ENCODE measurements at places on chromosomes 4 and X. TPM values are rescaled to one million over a fixed set of nuclear protein-coding genes. Genes with fewer than 3 reads are reported as not detected.
A peak's percentile ranks its signal among the peaks of the same experiment; 100 is the strongest.

Gene UGT2B11
- not detected for total RNA-seq

DNA sequence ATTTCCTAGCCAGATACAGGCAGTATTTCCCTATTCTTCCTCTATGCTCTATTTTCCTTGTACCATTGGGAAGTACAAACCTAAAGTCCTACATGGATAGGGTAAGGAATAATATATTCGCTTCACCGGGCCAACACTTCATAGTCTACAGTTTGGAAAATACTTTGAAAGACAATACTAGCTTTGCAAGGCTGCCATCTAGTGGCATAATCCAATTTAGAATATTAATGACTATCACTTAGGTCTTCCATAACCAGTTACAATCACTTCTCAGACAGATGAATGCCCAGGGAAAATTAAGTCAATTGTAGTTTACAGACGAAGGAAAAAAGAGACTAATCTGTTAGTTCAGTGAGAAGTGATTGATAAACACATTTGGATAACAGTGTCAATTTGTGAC, 141.0 kb upstream of the FAM47C start:
- no peak for DNase-seq

Gene ARSD
- 0.95 TPM for total RNA-seq

DNA sequence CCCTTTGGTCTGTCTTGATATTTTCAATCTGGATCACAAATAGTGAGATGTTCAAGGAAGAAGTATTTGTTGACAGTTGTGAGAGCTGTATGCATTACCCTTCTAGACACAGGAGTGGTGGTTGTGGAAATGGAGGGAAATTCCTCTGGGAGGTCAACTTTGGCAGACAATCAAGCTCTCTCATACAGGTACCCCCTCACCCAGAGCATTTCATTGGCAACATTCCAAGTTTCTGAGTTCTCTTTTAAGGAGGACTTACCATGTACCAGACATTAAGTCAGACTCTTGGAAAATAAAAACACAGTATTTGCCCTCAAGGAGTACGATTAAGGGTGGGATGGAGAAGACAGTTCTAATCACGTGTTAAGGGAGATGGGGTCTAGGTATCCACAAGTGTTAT, 45.3 kb downstream of the KLHL15 start:
- DNase-seq = no peak

DNA sequence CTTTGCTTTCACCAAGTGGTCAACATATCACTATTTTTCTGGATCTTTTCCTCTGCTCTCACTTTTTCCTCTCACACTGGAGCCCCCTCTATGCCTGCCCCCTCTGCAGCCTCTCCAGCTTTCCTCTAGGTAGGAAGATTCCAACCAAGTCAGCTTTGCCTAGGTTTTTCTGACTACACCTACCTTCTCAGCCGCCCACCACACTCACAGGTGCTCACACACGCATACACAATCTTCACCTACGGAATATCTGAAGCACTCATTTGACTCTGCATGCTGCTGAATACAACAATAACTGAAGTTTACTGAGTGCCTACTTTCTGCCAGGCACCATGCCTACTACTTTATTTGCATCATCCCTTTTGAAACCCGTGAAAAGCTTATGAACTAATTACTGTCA, 328.0 kb downstream of the PPP3CA start:
- peak; percentile 21 for DNase-seq

DNA sequence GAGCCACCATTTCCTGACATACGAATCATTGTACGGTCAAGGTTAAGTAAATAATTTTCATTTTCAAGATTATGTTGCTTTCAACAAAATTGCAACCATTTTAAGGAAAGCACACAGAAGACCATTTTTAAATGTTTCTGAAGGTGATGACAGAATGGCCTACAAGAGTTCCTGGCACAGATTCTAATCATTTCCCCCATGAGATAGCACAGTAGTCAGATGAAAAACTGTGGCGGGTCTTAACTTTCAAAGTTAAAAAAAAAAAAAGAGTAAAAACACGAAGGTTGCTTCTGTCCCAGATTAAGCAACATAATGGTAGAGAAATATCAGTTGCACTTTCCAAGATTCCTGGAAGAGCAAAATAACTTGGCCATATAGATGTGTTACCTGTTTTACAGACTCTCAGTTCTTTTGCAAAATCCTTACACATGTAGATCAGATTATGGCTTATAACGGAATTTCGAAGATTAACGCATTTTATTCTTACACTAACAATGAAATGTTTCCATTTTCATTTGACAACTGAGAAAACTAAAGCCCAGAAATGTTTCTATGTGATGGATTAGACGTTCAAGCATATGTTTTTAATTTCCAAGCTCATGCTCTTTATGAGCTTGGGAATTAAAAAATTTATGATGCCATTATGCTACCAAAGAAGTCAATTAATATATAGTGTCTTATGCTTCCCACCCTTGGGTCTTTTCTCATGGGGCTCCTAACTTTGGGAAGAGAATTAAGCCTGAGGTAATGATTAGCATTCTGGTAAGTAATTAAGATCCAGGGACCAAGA, 335.1 kb upstream of the CLNK start:
- DNase-seq = no peak

Gene LINC00632
- 0.62 TPM for total RNA-seq

GRCh38 chr4:182736207-182736606, 181.0 kb downstream of the DCTD start:
- no peak for DNase-seq

DNA sequence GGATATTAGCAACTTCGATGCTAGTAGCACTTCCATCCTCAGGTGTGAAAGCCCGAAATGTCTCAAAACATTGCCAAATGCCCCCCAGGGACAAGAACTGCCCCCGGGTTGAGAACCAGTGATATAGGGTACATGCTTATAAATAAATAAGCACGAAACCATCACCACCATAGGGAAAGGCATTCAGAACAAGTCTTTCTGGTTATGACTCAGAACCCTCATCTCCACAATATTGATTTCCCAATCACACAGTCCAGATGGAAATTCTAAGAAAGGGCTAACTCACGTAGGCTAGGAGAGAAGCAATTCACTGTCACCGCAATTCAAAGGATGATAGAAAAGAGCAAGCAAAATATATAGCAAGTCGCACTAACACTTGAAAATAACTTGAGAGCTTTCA, 84.8 kb downstream of the ANOS1 start:
- DNase-seq = no peak

GRCh38 chr4:36665985-36666527, 384.6 kb downstream of the DTHD1 start:
- no peak for DNase-seq

- DNase-seq = no peak
Measured at GRCh38 chr4:2898001-2898400, 54.4 kb downstream of the ADD1 start.

DNA sequence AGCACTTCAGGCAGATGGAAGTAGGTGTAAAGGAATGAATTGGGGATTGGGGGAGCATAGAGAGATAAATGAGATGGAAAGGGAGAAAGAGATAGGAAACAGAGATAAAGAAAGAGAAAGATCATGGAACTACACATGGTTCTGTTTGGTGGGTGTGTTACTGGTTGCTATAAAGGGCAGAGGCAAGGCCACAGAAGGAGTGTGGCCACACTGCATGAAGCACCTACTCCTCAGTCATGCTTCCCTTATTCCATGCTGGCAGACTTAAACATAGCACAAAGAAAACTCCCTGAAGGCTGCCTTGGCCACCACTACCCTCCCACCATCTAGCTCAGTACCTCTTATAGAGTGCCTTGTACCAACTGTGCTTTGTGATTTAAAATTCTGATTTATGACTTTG, 56.9 kb downstream of the OPHN1 start:
- no peak for DNase-seq

DNA sequence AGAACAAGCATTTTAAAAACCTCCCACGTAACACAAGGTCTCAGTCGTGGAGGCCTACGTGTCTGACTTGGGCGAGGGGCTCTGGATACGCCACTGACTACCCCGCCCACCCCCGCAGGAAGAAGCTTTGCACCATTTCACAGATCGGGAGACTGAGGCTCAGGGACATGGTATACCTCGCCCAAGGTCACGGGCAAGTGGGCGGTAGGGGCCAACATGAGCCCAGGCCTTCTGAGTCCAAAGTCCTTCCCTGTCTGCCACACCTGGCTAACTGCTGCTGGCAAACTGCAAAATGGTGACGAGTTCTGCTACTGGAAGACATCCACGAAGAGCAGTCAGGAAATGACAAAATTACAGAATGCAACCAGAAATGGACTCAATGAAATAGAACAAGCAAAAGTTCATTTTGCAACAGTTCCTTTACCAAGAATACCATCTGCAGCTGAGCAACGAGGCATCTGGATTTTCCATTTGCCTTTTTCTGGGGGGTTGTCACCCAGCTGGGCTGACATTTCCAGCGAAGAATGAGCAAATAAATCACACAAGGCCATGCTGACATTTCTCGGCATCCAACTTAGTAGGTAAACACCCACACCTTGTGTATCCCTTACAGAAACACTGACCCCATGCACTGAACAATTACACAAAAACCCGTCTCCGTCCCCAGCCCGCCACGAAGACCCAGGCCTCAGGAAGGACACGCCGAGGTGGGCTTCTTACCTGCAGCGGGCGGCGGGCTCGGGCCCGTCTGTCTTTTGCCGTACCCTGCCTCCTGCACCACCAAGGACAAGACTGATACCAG, 70.2 kb upstream of the AFAP1 start:
- DNase-seq = no peak

DNA sequence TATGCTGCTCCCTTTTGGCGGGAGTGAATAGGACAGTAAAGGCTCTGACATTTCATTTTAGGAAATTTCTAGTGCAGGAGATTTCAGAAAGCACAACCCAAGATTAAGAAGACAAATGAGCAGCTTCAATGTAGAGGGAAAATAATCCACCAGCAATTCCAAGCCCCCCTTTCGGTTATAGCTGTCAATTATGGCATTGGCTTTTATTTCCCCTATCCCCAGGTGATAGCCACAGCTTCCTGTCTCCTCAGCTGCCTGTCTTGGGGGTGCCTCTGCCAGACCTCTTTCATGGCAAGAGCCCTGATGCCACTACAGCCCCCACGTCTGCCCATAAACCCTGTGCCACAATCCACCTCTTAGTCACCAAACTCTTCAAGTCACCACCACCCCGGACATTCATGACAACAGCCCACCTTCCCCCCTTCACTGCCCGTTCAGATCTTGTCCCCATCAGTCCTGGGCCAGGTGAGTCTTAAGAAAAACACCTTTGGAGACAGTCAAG, 48.4 kb upstream of the CLNK start:
- DNase-seq = no peak

Gene S100P
- 2.1 TPM for total RNA-seq

Gene TEX13D
- not detected for total RNA-seq

Gene PTCHD1
- not detected for total RNA-seq

- no peak for DNase-seq
Measured at GRCh38 chrX:11954176-11954575, 184.1 kb upstream of the FRMPD4 start.

DNA sequence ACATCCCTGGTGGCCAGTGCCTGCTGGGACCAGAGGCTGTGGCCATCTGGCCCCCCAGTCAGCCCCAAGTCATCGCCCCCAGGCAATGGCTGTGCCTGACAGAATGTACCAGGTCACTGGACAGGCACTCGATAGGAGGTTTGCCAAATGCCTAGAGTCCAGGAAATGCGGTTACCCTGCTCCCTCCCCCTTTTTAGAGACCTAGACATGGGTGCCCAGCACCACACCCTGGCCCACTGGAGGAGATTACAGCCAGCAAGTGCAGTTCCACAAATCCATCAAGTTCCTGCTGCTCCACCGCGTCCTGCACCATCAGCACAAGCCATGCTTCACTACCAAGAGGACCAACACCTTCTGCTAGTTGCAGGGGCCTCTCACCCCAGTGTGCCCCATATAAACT, 16.2 kb upstream of the ZFX start:
- DNase-seq = no peak

GRCh38 chrX:112636288-112636687, 43.5 kb downstream of the LHFPL1 start:
- DNase-seq = no peak

Gene SLC25A5
- total RNA-seq = 593 TPM

Gene AIMP1
- 69.5 TPM for total RNA-seq

DNA sequence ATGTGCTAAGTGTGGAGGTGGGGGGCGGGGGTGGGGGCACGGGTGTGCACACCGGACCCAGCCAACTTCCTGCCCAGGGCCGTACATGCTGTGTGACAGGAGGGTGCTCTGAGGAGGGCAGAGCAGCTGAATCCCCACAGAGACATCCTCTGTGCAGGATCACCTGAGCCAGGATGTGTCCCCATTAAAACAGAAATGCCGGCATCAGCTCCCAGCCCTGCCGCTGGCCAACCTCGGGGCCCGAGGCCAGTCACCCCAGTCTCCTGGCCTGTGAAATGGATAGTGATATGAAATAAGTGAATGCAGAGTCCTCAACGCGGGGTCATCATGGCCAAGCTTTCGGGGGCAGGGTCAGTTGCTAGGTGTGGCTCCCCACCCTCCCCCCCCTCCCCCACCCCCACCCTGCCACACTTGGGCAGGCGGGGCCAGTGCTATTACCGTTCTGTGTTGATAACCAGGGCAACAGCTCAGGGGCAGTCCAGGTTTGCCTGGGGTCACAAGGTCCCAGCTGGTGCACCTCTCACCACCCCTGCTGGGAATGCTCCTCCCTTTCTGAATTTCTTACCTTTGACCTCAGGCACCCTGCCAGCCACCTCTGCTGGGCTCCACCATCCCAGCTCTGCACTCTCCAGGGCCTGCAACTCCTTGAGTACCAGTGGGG, 227.2 kb upstream of the PSAPL1 start:
- no peak for DNase-seq

Gene TMEM35A
- not detected for total RNA-seq

DNA sequence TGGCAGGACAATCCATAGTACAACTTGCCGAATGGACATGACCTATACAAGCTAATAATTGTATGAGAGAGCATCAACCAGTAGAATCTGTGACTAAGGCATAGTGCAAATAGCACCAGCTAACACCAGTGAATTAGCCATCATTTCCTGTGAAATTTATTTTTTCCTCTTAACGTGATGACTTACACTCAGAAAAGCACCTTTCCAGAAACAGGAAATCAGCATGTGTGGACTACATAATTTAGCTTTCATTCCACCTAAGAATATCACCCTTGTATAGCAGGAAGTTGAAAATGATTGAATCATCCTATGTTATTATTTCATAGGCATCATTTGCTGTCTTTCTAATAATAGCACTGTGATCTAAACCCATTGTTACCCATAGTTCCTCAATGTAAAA, 1393.4 kb upstream of the PCDH7 start:
- DNase-seq = no peak

All from activated CD4-positive, alpha-beta T cell treated with anti-CD3 and anti-CD28 coated beads for 36 hours (primary cell).